ENCODE measurements at places on chromosomes 13 and 19.

DNA sequence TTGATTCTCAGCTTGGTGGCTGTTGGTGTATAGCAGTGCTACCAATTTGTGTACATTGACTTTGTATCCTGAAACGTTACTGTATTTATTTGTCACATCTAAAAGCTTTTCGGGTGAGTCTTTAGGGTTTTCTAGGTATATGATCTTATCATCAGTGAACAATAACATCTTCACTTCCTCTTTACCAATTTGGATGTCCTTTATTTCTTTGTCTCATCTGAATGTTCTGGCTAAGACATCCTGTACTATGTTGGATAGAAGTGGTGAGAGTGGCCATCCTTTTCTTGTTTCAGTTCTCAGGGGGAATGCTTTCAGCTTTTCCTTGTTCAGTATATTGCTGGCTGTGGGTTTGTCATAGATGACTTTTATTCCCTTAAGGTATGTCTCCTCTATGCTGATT is 6.0 kb upstream of the ZNF738 start:
- DNase-seq = no peak

DNA sequence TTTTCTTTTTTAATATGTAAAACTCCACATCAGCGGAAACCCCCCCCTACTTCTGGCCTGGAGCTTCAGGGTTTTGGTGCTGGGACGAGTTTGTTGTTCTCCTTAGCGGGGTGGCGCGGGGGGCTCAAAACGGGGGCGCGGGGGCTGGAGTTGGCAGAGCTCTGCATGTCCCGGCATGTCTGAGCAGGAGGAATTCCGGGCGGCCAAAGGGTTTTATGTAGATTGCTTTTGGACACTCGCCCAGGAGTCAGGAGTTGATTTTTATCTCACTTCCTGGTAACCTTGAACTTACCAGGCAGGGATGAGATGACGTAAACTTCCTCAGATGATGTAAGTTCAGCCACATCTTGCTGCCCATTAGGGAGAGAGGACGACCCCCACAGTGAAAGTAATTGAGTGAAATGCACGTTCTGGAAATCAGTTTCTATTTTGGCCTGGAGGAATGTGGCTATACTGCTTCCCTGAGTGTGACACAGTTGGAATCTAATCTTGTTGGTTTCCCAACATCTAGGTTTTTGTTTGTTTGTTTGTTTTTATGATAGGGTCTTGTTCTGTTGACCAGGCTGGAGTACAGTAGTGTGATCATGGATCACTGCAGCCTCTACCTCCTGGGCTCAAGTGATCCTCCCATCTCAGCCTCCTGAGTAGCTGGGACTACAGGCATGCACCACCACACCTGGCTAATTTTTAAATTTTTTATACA is 21.0 kb upstream of the GDF15 start:
- DNase-seq = no peak

GRCh38 chr13:91934354-91934753 is 535.9 kb downstream of the GPC5 start:
- DNase-seq = no peak

- DNase-seq = no peak
These were observed 1132.7 kb downstream of the SLITRK1 start for GRCh38 chr13:82749551-82749950.

GRCh38 chr13:110333837-110334236 is 26.8 kb downstream of the COL4A2 start:
- DNase-seq = no peak

DNA sequence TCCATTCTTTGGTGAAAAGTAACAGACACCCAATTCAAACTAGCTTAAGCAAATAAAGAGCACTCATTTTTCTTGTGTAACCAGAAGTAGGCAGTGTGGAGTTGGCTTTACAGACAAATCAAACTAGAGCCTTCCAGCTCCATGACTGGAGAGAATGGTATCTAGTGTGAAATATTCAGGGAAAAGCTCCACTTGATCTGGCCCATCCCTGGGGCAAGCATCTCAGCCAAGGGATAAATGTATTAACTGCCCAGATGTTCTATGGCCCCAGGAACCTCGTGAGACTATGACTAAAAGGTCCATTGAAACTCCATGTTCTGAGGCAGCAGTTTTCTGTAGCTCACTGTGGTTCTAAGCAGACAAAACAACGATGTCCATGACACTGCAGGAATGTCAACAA is 49.9 kb downstream of the TBC1D4 start:
- DNase-seq = no peak

DNA sequence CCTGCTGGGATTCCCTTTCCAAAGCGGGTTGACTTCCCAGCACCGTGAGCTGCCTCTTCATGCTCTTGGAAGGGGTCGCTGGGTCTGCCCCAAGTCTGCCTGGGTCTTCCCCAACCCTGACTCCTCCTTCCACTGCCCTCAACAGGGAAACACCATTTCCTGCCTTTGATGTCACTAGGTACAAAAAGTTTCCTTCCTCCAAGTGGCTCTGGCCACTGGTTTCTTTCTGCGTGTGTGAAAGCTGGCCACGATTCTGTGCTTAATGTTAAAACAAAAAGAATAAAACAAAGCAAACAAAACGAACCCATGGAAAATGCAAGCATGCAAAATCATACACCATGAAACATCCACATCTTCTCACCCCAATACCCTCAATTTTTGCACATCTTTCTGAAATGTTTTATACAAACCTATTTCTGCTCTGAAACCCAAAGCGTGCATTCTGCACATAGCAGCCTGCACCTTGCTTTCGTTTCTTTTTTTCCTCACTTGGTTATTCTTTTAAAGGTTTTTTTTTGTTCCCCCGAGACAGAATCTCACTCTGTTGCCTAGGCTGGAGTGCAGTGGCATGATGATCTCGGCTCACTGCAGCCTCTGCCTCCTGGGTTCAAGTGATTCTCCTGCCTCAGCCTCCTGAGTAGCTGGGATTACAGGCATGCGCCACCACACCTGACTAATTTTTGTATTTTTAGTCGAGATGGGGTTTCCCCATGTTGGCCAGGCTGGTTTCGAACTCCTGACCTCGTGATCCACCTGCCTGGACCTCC is 12.5 kb upstream of the TNFSF9 start:
- DNase-seq = no peak

- no peak for DNase-seq
These were observed 80.8 kb downstream of the SHISA2 start for GRCh38 chr13:25971047-25971446.

DNA sequence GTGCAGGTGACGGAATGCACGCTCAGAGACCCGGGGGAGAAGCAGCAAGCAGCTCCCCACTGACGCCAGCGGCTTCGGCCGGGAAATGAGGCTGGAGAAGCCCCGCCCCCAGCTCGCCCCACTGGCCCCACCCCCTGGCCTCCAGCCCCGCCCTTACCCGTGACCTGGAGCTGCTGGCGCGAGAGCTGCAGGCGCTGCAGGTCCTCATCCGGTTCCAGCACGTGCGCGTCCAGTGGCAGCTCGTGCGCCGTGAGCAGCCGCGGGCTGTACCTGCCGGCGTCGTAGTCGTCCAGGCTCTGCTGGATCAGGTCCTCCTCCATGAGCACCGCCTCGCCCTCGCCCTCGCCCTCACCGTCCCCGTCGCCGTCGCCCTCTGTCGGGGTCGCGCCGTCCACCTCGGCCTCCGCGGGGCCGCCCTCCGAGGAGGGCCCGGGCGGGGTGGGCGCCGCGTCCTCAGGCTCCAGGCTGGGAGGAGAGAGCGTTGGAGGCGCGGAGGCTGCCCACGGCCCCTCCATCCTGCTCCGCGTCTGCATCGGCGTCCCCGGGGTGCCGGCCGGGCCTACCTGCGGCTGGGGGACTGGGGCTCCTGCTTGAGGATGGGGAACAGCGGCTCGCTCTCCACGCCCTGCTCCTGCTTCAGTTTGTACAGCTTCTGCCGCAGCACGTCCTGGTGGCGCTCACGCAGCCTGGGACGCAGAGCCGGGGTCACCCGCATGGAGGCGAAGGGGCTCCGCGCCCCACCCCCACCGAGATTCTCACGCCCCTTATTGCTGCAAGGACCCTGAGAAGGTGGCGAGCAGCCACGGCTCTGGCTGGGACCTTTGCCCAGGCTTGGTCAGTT is 6.4 kb upstream of the TBXA2R start:
- no peak for DNase-seq

GRCh38 chr19:41735071-41735600 is 20.2 kb upstream of the CEACAM6 start:
- no peak for DNase-seq

DNA sequence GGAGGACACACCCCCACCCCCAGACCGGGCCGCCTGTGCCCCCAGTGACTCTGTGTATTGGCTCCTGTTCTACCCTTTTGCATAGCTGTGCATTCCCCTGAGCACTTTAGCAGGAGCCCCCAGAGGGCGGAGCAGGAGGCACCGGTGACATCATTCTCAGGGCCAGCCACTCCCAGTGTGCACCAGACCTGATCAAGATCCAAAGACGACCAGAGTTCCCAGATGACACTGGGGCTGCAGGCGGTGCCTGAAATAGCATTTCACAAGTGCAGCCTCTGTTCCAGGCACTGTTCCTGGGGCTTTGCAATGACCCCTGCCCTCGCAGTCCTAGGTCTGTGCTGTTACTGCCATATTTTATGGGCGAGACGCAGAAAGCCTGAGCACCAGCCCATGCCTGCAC is 14.5 kb upstream of the PTPRS start:
- DNase-seq = no peak

DNA sequence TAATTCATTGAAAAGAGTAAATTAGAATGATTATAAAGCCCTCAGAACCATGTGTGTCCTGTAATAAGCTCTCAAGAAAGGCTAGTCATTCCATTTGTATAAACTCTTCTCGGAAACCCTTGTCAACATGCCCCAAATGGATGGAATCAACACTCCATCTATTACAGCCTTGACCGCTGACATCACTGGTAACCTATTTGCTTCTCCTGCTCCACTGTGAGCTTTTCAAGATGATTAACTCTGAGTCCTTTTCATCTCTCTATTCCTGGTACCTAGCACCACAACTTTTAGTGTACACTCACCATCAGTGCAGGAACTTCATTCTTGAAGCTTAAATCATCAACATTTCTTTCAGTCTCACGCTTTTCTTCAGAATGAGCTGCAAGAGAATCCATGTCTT is 612.0 kb downstream of the DCT start:
- no peak for DNase-seq

- no peak for DNase-seq
These were observed 21.9 kb downstream of the CCNE1 start for GRCh38 chr19:29833614-29834261.

GRCh38 chr13:25579221-25579620 is 207.4 kb downstream of the ATP8A2 start:
- no peak for DNase-seq

DNA sequence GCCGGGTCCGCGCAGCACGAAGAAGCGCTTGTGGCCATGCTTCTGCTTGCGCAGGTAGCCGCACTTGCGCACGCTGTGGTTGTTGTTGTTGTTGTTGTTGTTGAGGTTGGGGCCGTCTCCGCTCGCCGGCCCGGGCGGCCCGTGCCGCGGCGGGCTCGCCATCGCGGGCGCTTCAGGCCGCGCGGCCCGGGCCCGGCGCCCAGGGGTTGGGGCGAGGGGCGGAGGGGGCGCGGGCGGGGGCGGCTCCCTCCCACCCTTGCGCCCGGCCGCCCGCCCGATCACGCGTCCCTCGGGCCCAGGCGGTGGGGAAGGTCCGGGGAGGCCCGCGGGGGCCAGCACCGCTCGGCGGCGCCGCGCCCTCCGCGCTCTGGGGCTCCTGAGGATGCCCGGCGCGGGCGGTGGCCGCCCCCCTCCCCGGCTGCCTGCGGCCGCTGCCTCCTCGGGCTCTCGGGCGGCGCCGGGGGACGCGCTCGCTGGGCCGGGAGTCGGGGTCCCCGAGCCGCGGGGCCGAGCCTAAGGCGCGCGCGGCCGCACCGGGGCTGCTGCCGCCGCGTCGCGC is 412 bp downstream of the IRS2 start:
- no peak for DNase-seq

DNA sequence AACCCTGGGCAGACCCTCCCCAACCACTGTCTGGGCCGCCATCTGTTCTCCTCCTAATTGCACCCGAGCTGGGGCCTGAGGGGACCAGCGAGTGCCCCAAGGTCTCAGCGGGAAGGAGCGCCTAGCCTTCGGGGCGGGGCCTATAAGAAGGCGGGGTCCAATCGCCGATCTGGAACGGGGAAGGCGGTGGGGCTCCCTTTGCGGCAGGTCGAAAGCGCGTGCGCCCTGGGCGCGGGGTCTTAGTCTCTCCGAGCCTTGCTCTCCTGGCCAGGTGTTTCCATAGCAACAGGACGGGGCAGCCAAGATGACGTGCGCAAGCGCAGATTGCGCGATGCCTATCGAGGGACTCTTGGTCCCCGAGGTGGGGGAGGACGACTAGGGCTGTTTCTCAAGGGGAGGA is 2.8 kb downstream of the MAST1 start:
- no peak for DNase-seq

DNA sequence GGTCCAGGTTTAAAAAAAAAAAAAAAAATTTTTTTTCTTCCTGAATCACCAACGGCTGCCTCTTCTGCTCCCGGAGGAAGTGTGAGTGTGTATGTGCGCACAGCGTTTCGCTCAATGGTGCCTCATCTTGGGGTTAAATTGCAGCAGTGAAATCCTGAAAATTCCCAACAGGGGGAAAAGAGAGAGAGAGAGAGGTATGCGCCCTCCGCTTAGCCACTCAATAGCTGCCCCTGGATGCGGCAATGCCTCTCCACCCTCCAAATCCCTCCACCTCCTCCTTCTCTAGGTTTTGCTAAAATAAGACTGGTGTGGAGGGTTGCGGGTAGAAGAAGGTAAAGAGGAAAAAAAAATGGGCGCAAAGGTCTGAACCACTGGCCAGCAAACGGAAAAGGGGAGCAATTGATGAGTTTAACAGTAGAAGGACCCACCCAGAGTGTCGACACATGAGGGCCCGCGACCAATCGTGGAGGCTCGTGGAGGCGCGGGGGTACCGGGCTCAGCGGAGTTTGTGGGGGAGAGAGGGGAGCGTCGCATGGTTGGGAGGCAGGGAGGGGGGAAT is 853 bp upstream of the CACNA1A start:
- no peak for DNase-seq

DNA sequence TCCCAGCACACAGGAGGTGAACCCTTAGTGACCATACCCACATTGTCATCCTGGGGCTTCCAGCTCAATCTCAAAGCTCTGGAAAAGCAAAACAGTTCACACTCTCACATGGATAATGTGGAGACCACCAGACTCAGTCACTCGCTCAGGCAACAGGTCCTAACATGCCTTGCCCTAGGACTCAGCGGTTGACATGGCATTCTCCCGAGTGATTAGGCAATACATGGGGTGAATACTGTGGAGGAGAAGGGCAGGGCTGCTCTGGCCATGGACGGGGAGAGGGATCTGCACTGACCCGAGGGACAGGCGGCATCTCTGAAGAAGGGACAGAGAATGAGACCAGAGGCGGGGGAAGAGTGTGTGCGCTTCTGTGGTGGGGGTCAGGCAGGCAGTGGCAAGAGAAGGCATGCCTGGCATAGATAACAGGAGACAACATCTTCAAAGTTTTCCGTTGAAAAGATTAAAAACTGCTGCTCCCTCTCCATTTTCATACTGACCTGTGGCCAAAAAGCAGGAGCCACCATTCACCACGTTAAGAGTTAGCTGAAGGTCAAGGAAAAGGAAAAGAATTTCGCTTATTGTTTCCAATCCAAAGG is 44.5 kb upstream of the EPHX3 start:
- DNase-seq = no peak

- DNase-seq = no peak
These were observed 23.2 kb downstream of the C13orf46 start for GRCh38 chr13:113950451-113951245.

GRCh38 chr13:100721885-100722512 is 47.4 kb upstream of the TMTC4 start:
- DNase-seq = peak; percentile 42

- DNase-seq = no peak
These were observed 16.9 kb upstream of the ZNF527 start for GRCh38 chr19:37353968-37354367.

GRCh38 chr19:4059891-4060620 is 6.6 kb downstream of the ZBTB7A start:
- no peak for DNase-seq
